Substantia nigra (tissue), 51 donors: ENCODE measurements at places on chromosomes 11 and 22.

DNA sequence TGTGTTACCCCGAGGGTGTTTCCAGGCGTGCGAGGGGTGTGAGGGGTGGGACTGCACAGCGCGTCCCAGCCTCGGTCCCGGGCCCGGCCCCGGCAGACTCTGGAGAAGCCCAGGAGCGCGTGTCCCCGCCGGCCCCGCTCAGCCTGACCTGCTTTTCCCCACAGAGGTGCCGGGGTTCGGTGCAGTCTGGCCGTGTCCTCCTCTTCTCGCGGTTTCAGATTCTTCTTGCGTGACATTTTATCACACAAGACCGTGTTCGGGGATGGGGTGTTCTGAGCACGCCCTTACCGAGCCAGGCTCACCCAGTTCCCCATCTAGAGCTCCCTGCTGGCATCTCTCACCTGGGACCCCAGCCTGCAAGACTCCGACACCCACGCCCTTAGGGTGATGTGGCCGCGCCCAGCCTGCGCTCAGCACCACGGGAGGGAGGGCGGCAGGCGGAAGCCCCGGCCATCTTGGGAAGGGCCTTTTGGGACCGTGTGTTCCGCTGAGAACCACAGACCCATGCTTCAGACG is 775.6 kb downstream of the BRD1 start:
- no peak for DNase-seq

DNA sequence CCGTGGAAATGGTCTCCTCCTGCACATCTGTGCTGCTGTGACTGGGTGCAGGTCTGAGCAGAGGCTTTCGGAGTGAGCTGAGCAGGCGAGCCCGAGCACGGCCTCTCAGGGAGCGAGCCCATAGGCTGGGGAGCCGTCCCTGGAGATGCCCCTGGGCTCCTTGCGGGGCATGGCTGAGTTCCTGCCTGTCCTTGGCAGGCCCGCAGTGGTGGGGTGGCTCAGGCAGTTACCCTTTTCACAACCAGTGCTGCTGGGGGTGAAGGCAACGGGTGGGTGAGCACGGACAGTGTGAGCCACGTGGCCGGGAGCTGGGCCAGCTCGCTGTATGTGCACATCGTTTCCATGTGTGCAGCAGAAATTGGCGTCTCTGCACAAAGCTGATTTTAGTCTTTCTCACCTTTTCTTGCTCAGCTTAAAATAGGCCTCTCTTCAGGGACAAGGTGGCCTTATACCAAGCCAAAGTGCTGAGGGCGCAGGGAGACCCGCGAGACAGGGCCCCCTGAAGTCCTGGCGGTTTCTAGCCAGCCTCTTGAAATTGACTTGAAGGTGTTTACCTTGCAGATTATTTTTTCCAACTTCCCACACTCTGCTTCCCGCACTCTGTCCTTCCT is at the start of gene TP53AIP1:
Gene TP53AIP1 (minus strand): TSS at position 55 of the 611 bp plus-strand sequence. CDS start 5,053 bp downstream, outside the sequence.
- no peak for DNase-seq

DNA sequence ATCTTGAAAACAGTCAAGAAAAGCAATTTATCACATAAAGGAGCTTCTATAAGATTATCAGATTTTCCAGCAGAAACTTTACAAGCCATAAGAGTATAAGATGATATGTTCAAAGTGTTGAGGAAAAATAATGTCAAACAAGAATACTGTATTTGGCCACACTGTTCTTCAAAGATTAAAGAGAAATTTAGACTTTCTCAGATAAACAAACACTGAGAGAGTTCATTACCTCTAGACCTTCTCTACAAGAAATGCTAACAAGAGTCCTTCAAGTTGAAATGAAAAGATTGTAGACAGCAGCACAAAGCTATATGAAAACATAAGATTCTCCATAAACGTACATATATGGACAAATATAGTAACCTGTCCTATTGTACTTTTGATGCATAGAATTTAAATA is 8.0 kb upstream of the MTMR2 start:
- DNase-seq = no peak

- no peak for DNase-seq
These were observed 310.1 kb upstream of the SORL1-AS1 start for GRCh38 chr11:121762820-121763219.

GRCh38 chr22:23116506-23117263 is 25.1 kb downstream of the RSPH14 start:
- DNase-seq = no peak

DNA sequence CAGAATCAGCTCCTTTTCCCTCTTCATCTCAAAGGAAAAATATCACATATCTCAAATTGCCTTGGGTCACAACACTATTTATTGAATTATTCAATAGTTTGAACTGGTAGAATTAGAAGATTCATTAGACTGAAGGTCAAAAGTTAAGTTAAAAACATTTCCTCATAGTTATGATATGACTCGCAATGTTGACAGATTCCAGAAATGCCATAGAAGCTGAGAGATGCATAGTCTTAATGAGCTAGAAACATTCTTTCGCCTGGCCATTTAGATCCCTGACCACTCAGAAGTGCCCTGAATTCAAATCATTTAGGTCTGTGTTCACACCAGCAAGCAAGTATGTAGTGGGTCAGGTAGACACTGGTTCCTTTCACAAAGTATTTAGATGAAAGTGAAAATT is 44.4 kb downstream of the FAT3 start:
- no peak for DNase-seq

DNA sequence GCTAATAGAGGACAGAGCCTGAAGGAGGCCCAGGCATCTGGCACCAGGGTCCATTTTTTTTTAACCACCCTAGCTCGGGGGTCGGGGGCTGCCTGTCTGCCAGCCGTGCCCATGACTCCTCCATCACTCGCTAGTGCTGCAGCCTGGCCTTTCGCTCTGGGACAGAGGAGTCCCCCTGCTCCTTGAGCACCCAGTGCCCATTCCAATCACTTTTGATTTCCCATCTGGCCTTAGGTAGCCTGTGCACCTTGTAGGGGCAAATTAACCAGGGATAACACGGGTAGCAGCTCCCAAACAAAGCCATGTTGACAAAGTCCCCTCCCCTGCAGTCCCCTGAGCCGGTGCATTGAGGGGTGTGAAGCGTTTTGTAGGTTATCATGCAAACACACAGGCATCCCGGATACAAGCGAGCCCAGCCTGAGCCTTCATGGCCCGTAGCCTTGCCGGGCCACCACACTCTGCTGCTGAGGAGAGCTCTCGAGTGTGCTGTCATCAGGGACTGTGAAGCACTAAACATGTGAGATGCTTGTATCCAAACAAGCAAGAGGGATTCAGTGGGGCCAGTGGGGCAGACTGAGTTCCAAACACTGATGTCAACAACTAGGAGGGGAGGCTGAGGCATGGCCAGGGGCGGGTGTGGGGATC is 208.7 kb downstream of the DSCAML1 start:
- DNase-seq = no peak

DNA sequence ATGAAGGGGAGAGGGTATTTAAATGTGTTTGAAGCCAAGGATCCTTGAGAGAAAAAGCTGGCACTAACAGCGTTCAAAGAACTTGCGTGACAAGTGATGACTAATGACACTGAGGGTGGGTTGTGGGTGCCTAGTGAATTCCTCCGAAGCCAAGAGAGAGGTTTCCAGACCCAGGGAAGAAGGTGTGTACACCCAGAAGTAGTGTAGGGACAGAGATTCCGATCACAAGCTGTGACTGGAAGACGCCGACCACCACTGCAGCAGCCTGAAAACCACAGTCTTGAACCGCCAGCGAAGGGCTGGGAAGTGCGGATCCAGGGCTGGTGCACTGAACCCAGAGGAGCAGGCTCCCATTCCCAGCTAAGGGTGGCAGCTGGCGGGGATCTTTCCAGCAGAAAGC is 9.5 kb downstream of the PPARA start:
- no peak for DNase-seq

DNA sequence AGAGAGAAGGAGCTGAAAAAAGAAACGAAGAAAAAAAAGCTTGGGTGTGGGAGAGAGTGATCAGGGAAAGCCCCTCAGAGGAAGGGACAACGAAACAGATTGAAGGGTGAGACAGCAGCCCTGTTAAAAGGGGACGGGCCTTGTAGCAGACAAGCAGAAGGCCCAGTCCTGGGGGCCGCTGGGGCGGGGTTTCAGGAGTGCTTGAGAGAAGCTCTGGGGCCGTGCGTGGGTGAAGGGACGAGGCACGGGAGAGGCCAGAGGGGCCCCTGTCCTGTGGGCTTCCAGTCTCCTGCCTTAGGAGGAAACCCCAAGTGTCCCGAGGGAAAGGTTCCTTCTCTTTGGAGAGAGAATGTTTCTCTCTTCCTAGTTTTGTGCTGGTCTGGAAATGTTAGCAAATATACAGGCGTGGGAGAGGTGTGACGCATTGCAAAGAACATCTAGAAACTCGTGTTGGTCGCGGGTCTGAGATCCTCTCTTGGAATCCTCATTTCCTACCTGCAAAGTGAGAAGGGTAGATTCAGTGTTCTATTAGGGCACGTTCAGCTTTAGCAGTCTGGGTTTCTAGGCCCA is 28.6 kb downstream of the ADAMTS15 start:
- no peak for DNase-seq

DNA sequence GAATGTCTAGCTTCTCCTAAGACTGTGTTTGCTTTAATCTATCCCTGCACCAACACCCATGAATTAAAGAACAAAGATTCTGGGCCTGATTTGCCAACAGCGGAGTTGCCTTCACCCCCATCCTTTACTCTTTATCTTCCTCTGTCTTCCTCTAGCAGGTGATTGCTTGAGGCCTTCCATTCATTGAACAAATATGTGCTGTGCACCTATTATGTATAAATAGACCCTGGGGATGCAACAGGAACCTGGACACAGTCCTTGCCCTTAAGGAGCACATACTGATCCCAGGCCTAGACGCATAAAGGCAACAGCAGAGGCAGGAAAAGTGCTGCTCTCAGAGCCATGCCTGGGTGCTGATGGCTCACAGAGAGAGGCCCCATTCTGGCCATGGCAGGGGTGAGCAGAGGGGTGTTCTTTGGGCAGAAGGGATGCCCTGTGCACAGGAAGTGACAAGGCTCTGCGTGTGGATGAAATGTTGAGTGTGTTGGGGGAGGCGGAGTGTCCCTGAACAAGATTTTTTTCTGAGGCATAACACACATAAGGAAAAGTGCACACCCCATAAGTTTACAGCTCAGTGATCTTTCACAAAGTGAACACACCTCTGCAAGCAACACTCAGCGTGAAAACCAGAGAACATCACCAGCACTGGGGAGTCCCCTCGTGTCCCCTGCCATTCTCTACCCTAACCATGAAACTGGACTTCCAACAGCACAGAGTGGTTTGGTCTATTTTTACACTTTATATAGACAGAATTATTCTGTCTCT is 145.9 kb downstream of the GRIK4 start:
- no peak for DNase-seq

GRCh38 chr11:125971618-125972017 is 25.8 kb downstream of the VSIG10L2 start:
- no peak for DNase-seq

DNA sequence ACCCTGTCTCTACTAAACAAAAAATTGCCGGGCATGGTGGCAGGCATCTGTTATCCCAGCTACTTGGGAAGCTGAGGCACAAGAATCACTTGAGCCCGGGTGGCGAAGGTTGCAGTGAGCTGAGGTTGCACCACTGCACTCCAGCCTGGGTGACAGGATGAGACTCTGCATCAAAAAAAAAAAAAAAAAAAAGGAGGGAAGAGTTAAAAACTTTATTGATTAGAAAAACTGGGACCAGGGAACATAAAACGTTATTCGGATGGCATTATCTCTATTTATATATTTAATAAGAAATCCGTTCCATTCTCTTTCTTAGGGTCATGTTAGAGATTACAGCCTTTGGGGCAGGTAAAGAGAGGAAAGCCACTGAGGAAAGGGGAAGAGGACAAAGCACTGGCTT is 197.5 kb downstream of the BCR start:
- DNase-seq = no peak

DNA sequence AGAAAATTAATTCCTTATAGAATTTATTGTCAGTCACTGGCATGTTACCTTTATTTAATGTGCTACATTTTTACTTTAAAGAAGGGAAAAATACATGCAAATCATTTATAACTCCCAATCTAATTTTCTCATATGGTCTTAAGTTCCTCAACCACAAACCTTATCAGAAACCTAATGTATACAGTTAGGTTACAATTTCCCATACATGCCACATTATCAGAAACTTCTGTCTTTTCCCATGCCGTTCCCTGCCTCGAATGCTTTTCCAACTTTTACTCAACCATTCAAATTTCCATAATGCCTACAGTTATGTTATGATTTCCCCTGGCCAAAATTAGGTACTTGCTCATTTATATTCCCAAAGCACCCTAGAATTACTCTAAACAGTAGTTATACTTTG is 13.5 kb downstream of the RSF1 start:
- DNase-seq = no peak

DNA sequence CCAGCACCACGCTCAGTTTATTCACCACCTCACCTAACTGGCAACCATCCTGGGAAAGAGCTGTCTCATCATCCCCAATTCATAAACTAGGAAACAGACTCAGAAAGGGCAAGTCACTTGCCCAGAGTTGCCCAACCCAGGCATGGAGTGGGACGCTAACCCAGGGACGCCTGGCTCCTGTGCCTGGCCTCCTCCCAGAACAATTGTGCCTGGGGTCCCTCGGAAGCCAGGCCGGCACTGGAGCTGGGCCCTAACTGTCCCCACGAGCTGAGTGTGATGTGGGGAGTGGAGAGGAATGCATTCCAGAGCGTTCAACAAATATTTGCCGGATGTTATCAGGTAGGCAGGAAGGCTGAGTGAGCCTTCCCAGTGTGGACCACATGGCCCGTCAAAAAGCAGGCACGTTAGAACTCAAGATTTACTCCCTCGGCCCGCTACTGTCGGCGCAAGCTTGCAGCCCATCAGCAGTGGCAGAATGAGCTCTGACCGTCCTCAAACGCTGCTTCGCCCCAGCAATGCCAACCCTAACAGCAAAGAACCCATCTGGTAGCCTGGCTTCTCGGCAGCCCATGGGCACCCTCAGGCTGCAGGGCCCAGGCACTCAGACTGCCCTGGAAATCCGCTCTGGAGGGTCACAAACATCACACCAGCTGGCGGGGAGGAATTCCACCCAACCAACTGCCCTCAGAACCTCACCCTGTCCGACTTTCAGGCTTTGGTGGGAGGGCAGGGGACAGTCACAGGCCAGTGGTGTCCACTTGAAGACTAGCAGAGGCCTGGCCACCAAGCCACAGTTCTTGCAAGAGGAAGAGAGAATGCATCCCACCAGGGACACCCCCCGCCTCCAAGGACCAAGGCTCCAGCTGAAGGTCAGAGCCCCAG is 35.6 kb downstream of the MYH9 start:
- no peak for DNase-seq

DNA sequence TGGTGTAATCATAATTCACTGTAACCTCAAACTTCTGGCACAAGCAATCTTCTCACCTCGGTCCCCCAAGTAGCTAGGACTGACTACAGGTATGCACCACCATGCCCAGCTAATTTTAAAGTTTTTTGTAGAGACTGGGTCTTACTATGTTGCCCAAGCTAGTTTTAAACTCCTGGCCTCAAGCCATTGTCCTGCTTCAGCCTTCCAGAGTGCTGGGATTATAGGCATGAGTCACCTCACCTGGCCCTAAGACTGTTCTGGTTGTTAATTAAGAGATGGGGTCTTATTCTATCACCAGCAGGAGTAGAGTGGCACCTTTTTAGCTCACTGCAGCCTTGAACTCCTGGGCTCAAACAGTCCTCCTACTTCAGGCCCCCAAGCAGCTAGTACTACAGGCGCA is 52.0 kb upstream of the DEPDC7 start:
- no peak for DNase-seq
